ENCODE measurements at places on chromosomes 5 and 9. TPM values are rescaled to one million over a fixed set of nuclear protein-coding genes. Genes with fewer than 3 reads are reported as not detected.
A peak's percentile ranks its signal among the peaks of the same experiment; 100 is the strongest.

PCDHB13 gene
- 1.5 TPM for polyA plus RNA-seq

- H3K4me3 ChIP-seq: no peak overlapping the region
- H3K27ac ChIP-seq: no peak overlapping the region
- H3K36me3 ChIP-seq: no peaks in the 10 kb centered on the region
- H3K4me1 ChIP-seq: no peaks in the 10 kb centered on the region
- no peaks in the 10 kb centered on the region for H3K27me3 ChIP-seq
- DNase-seq: peak; percentile 33
These were observed 468.5 kb downstream of the ZNF608 start for GRCh38 chr5:124277767-124278545.

NR5A1 gene
- polyA plus RNA-seq: 0.04 TPM

GRCh38 chr9:125701351-125701750 lies 5.7 kb downstream of the MAPKAP1 start:
- no peaks in the 10 kb centered on the region for H3K4me1 ChIP-seq
- no peak overlapping the region for H3K4me3 ChIP-seq
- no peak overlapping the region for H3K27ac ChIP-seq
- DNase-seq: no peak
- no peaks in the 10 kb centered on the region for H3K27me3 ChIP-seq

DNA sequence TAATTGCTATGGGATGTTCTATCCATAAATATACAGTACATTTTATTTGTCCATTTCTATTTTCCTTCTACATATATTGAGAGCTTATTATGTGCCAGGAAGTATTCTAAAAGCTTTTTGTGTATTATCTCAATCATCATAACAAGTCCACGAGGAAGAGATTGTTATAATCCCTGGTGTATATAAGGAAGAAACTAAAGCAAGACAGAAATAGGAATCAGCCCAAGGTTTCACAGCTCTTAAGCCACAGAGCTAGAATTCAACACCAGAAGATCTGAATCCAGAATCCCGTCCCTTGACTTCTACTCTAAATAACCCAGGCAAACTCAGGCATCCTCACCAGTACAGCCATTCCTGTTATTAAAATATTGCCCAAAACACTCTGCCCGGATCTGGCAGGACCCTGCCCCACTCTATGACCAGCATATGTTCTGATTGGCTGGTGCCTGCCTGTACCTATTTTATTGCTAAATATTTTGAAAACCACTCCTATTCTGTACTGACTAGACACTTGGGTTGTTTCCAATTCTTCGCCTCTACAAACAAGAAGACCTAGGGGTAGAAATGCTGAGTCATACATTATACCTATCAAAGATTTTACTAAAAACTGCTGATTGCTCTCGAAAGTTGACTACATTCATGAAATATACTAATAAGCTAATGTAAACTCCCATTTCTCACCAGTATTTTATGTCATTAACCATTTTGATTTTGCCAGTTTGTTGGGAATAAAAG lies 297.4 kb downstream of the ENC1 start:
- H3K27me3 ChIP-seq: no peaks in the 10 kb centered on the region
- H3K4me3 ChIP-seq: no peak overlapping the region
- H3K36me3 ChIP-seq: no peaks in the 10 kb centered on the region
- DNase-seq: no peak
- H3K4me1 ChIP-seq: no peaks in the 10 kb centered on the region

MYORG gene
- polyA plus RNA-seq: 5.9 TPM

DNA sequence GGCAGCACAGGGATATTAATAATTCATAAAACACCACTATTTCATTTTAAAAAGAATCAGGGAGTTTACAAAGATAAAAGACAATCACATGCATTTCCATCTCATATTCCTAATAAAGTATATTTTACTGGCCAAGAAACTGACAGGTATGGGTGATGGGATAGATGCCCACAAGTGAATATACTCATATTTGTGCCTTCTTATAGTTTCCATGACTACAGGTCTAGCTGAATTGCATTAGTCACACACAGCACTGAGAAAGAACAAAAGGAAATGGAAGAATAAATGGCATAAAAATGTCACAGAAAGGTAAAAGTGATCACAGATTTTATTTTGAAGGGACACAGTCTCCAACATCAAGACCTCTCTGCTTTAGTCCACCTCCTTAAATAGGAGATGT lies 193.5 kb downstream of the PLK2 start:
- H3K4me1 ChIP-seq: peaks cover 17% of the 10 kb centered on the region
- DNase-seq: no peak
- H3K27me3 ChIP-seq: no peaks in the 10 kb centered on the region
- H3K36me3 ChIP-seq: no peaks in the 10 kb centered on the region

- DNase-seq: no peak
- no peaks in the 10 kb centered on the region for H3K27me3 ChIP-seq
These were observed 103.9 kb downstream of the SPOCK1 start for GRCh38 chr5:137395011-137395755.

DNA sequence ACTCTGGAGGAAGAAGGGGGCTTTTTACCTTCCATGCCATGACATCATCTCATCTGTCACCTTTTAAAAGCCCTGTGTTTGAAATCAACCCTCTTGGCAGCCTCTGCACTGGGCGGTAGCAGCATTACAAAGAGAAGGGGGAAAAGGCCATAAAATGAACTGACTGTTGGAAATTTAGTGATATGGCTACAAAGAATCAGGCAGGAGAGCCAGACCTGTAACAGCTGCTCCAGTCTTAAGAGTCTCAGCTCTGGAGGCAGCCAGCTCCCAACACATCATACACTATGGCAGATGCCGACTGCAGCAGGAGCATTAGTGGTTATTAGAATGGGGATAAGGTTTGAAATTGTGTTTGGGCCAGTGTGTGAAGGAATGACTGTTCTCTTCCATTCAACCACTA lies 257.5 kb downstream of the DMAC1 start:
- H3K27me3 ChIP-seq: no peaks in the 10 kb centered on the region
- H3K4me3 ChIP-seq: no peak overlapping the region
- H3K27ac ChIP-seq: no peak overlapping the region

- H3K4me1 ChIP-seq: no peaks in the 10 kb centered on the region
- no peaks in the 10 kb centered on the region for H3K27me3 ChIP-seq
These were observed 46.0 kb upstream of the SHC3 start for GRCh38 chr9:89224633-89225032.

DNA sequence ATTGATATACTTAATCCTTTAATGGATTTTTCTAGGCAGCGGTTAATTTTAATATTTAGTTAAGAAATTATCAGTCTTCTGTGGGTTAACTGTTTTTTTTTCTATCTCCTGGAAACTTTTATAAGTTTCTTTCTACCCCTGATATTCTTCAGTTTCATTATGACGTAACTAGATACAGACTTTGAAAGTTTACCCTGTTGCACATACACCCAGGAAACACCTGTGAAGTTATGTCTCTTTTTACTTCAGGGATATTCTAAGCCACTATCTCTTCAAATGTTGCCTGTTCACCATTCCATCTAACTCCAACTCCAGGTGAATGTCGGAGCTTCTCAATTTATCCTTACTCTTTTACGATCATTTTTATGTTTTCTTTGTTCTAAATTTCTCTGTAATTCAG lies 329.0 kb downstream of the ICE1 start:
- H3K27me3 ChIP-seq: no peaks in the 10 kb centered on the region
- H3K27ac ChIP-seq: no peak overlapping the region
- H3K4me3 ChIP-seq: no peak overlapping the region
- no peaks in the 10 kb centered on the region for H3K4me1 ChIP-seq

DNA sequence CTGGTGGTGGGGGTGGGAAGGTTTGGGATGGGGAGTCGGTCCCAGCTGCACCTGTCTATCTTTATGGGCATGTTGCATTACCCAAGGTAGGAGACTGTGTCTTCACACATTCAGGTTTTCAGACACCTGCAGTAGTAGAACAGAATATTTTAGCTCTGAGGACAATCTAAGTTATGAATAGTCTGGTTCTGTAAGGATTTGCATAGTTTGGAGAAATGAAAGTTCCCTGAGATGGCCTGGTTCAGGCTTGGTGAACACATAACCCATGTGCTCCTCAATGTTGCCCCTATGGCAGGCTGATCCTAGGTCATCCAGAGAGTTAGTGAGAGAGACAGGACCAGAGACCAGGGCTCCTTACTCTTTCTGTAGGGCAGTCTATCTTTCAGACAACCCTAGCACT lies 20.7 kb downstream of the TNFSF8 start:
- H3K36me3 ChIP-seq: no peaks in the 10 kb centered on the region
- H3K27me3 ChIP-seq: no peaks in the 10 kb centered on the region
- no peak overlapping the region for H3K27ac ChIP-seq
- DNase-seq: no peak

DNA sequence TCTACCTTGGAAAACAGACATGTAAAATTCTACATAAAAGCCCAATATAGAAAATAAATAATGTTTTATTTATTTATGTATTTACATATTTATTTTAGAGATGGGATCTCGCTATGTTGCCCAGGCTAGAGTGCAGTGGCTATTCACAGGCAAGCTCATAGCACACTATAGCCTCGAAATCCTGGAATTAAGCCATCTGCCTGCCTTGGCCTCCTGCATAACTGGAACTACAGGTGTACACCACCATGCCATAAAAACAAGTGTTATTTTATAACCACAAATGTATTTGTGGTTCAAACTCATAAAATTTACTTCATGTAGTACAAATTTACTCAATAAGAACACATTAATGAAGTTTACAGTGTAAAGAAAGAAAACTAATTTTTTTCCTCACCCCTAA lies 7.0 kb upstream of the RFK start:
- no peaks in the 10 kb centered on the region for H3K4me1 ChIP-seq
